ENCODE measurements at places on chromosomes 3 and 15.

GRCh38 chr3:124041553-124041952, 49.6 kb upstream of the ROPN1 start:
- no peak for DNase-seq

DNA sequence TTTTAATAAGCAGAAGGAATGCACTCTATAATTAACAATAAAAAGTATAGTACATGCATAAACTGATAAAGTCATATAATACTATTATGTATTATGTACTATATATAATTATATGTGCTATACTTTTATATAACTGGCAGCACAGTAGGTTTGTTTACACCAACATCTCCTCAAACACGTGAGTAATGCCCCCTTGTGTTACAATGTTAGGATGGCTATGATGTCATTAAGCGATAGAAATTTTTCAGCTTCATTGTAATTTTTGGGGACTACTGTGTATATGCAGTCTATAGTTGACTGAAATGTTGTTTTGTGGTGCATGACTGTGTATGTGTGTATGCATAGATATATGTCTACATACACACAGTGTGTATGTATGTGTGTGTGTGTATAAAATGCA, 100.6 kb downstream of the SLMAP start:
- DNase-seq = peak; percentile 57

GRCh38 chr3:149015393-149015792, 24.1 kb downstream of the GYG1 start:
- peak; percentile 50 for DNase-seq

DNA sequence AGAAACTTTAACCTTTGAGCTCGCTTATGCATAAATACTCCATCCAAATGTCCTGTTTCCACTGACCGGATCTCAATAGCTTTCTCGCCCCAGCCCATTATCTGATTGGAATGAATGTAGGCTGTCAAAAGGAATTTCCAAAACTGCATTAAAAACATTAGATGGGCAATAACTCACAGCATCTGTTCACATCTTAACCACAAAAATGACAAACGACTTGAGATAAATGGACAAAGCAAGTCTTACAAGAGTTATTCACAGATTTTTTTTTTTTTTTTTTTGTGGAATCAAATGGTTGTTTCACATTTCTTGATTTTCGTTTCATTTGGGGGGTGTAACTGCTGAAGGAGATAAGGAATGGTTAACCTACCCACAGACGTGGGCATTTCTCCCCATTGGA, 39.7 kb upstream of the SLC2A2 start:
- no peak for DNase-seq

All from GM23248 (cell line).